Left ventricle myocardium inferior (tissue), 1 donor: ENCODE measurements at places on chromosomes 4 and X. TPM values are rescaled to one million over a fixed set of nuclear protein-coding genes. Genes with fewer than 3 reads are reported as not detected.

Gene SPOCK3
- 0.22 TPM for total RNA-seq

Gene SRPK3
- total RNA-seq: 52.8 TPM

Gene WDFY3
- 48.7 TPM for total RNA-seq

Gene SPIN2A
- total RNA-seq: 0.22 TPM

Gene SORCS2
- 1.2 TPM for total RNA-seq

Gene CCKAR
- not detected for total RNA-seq

Gene ARHGAP6
- 3.1 TPM for total RNA-seq

- H3K36me3 ChIP-seq: no peaks in the 10 kb centered on the region
- peaks cover 6% of the 10 kb centered on the region for H3K4me1 ChIP-seq
- H3K4me3 ChIP-seq: no peak overlapping the region
- H3K27me3 ChIP-seq: no peaks in the 10 kb centered on the region
- peak overlapping the region; percentile 38 for H3K27ac ChIP-seq
Measured at GRCh38 chrX:135544338-135544948, 24.0 kb downstream of the INTS6L start.

- H3K4me3 ChIP-seq: no peak overlapping the region
- no peak overlapping the region for H3K27ac ChIP-seq
- H3K4me1 ChIP-seq: no peaks in the 10 kb centered on the region
Measured at GRCh38 chr4:4422856-4423499, 36.1 kb downstream of the NSG1 start.

- no peaks in the 10 kb centered on the region for H3K4me1 ChIP-seq
- no peak overlapping the region for H3K4me3 ChIP-seq
- no peaks in the 10 kb centered on the region for H3K36me3 ChIP-seq
- DNase-seq: no peak
- no peak overlapping the region for H3K27ac ChIP-seq
Measured at GRCh38 chr4:175891851-175892250, 79.8 kb upstream of the GPM6A start.

GRCh38 chr4:89222170-89222569 lies 85.4 kb downstream of the GPRIN3 start:
- H3K27me3 ChIP-seq: no peaks in the 10 kb centered on the region
- no peak for DNase-seq
- no peak overlapping the region for H3K27ac ChIP-seq
- H3K36me3 ChIP-seq: no peaks in the 10 kb centered on the region

GRCh38 chrX:28628120-28628519 lies 40.9 kb downstream of the IL1RAPL1 start:
- no peaks in the 10 kb centered on the region for H3K36me3 ChIP-seq
- H3K4me3 ChIP-seq: no peak overlapping the region
- peak overlapping the region; percentile 3 for H3K27ac ChIP-seq
- H3K4me1 ChIP-seq: no peaks in the 10 kb centered on the region
- no peaks in the 10 kb centered on the region for H3K27me3 ChIP-seq

- H3K4me3 ChIP-seq: peak overlapping the region; percentile 22
- no peak for DNase-seq
- peaks cover 20% of the 10 kb centered on the region for H3K4me1 ChIP-seq
- no peaks in the 10 kb centered on the region for H3K36me3 ChIP-seq
- peak overlapping the region; percentile 65 for H3K27ac ChIP-seq
- H3K27me3 ChIP-seq: no peaks in the 10 kb centered on the region
Measured at GRCh38 chr4:53321151-53321983, 44.5 kb downstream of the SCFD2 start.

DNA sequence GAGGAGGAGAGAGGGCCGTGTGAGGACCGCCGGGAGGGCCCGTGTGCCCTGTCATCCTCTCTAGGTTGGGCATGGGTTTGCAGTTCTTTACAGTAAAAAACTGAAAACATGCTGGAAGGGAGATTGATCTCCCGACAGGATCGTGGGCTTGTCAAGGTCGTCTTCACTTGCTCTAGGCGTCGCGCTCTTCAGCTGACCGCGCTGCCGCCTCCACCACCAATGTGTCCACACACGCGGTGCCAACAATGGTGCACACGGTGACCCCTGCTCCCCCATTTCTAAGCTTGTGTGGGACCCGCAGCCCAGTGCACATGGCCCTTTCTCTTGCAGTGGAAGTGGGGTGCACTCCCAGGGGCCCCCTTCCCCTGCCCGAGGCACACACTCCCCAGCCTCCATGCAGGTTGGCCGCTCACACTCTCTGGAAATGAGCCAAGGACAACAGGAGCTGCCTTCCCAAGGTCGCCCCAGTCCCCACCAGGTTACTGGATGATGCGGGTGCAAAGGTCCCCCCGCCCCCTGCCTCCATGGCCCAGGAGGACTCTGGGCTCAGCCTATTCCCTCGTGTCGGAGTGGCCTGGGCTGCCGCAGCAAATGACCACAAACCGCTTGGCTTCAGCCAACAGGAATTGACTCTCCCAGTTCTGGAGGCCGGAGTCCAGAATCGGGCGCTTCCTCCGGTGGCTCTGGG lies 1.7 kb upstream of the ZFP92 start:
- no peak overlapping the region for H3K27ac ChIP-seq
- DNase-seq: no peak
- peaks cover 8% of the 10 kb centered on the region for H3K27me3 ChIP-seq
- peaks cover 5% of the 10 kb centered on the region for H3K4me1 ChIP-seq
- H3K4me3 ChIP-seq: no peak overlapping the region

- DNase-seq: no peak
- no peaks in the 10 kb centered on the region for H3K36me3 ChIP-seq
- no peaks in the 10 kb centered on the region for H3K27me3 ChIP-seq
- H3K4me3 ChIP-seq: no peak overlapping the region
Measured at GRCh38 chr4:4539481-4539880, 2.4 kb downstream of the STX18 start.

DNA sequence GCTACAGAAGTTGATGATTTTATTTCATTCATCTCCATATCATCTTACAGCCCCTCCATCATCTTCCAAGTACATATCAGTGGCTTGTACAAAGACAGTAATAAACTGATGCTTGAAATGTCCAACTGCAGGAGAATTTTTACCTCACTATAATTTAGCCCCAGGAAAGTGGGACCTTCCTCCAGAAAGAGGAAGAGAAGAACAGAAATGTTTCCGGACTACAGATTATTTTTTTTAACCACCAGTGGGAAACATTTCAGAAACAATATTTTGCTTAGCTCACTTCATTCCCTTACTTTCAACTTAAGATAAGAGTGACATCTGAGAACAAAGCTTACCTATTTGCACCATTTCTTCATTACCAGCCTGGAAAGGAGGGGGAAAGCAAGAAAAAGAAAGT lies 2.0 kb downstream of the ADAMTS3 start:
- no peaks in the 10 kb centered on the region for H3K36me3 ChIP-seq
- H3K4me3 ChIP-seq: no peak overlapping the region
- DNase-seq: no peak
- H3K27me3 ChIP-seq: peaks cover 7% of the 10 kb centered on the region
- H3K27ac ChIP-seq: no peak overlapping the region
- peaks cover 26% of the 10 kb centered on the region for H3K4me1 ChIP-seq

DNA sequence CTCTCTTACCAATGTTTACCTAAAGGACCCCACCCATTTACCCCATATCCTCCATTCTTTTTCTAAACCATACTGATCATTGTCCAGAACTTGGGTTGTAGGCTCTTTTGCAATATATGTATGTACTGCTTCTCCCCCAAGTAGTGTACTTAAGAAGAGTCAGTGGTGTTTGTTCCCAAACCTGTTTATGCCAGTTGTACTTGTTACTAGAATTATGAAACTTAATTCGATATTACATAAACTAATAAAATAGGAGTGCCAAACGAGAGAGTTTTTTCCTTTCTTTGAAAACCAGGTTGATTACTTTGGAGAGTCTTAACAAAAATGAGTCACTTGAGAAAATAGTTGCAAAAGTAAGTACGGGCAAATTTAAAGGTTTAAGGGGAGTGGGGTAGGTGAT lies 96.3 kb downstream of the GEMIN8 start:
- H3K4me3 ChIP-seq: no peak overlapping the region
- no peak for DNase-seq
- no peak overlapping the region for H3K27ac ChIP-seq

DNA sequence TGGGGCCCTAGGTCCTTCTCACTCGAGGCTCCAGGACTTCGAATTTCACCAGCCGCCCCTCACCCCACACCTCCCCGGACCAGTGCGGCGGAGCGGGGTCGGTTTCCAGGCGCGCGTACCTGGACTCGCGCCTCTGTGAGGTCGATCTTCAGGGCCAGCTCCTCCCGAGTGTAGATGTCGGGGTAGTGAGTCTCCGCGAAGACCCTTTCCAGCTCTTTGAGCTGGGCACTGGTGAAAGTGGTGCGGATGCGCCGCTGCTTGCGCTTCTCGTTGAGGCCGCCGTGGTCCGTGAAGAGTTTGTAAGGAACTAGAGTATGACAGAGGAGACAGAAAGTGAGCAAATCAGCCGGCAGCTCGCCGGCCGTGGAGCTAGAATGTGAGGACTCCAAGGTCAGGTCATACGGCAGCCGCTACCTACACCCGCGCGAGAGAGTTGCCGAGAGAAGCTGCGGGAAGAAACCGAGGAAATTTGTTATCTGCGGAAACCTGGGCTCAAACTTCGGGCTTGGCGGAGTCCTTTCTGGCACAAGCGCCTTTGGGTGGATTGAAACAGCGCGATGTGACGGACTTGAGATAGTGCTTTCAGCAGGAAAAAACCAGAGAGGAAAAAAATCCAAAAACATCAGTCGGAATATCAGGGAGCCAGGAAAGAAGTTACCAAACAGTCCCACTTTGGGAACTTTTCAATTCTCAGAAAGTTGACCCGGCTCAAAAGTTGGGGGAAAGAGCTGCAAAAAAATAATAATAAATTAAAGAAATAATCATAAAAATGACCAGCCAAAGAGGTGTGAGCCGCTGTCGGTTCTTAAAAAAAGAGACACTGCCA lies 1.1 kb downstream of the PHOX2B start:
- H3K4me1 ChIP-seq: peaks cover 30% of the 10 kb centered on the region
- H3K27ac ChIP-seq: no peak overlapping the region
- DNase-seq: no peak
- peaks cover 100% of the 10 kb centered on the region for H3K27me3 ChIP-seq

GRCh38 chr4:31230594-31230993 lies 510.4 kb downstream of the PCDH7 start:
- no peaks in the 10 kb centered on the region for H3K4me1 ChIP-seq
- DNase-seq: no peak
- H3K27me3 ChIP-seq: no peaks in the 10 kb centered on the region
- no peak overlapping the region for H3K4me3 ChIP-seq
- H3K36me3 ChIP-seq: no peaks in the 10 kb centered on the region

DNA sequence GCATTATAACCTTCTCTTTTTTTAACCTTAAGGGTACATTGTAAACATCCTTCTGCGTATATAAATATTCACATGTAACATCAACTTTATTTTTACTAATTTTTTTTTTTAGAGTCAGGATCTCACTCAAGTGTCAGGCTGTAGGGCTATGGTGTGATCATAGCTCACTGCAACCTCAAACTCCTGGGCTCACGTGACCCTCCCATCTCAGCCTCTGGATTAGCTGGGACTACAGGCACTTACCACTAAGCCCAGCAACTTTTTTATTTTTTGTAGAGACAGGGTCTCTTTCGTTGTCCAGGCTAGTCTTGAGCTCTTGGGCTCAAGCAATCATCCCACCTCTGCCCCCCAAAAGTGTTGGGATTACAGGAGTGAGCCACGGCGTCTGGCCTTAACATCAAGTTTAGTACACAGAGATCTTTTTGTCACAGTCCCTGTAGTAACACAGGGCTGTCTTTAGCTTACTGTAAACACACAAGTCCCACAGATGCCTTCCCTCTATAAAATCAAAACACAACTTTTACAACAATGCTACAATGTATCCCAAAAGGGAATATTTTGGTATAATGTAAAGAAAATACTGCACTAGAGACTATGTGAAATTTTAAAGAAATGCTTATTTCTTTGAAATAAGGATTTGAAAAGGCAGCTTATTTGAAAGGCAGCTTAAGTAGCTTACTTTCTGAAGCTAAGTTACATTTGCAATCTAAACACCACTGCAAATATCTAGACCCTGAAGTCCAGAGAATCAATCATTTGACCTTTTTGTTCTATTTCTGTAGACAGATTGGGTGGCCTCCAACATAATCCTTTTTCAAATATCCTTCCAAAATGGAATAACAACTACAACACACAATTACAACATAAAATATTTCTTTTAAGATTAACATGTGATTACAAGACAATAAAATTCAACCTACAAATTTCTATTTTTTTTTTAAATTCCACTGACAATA lies 116.0 kb downstream of the APBB2 start:
- peaks cover 52% of the 10 kb centered on the region for H3K4me1 ChIP-seq
- no peaks in the 10 kb centered on the region for H3K36me3 ChIP-seq
- no peak overlapping the region for H3K4me3 ChIP-seq
- peak overlapping the region; percentile 35 for H3K27ac ChIP-seq

DNA sequence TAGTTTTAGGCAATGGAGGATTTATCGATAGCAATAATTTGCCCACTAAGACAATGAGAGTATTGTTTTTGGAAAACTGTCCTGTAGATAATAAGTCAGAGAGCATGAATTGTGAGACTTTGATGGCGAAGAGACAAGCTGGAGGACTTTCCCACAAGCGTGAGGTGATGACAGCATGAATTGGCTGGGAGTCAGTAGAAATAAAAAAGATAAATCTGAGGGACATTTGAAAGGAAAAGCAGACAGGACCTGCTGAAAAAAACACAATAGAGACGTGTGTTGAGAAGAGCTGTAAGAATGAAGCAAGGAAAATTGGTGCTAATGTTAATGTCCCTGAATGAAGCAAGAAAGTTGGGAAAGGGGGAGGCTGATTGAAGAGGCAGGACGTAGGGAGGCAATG lies 233.5 kb downstream of the DCTD start:
- H3K27ac ChIP-seq: no peak overlapping the region
- no peaks in the 10 kb centered on the region for H3K27me3 ChIP-seq
- H3K36me3 ChIP-seq: no peaks in the 10 kb centered on the region
- DNase-seq: no peak
- H3K4me1 ChIP-seq: peaks cover 28% of the 10 kb centered on the region
- H3K4me3 ChIP-seq: no peak overlapping the region

DNA sequence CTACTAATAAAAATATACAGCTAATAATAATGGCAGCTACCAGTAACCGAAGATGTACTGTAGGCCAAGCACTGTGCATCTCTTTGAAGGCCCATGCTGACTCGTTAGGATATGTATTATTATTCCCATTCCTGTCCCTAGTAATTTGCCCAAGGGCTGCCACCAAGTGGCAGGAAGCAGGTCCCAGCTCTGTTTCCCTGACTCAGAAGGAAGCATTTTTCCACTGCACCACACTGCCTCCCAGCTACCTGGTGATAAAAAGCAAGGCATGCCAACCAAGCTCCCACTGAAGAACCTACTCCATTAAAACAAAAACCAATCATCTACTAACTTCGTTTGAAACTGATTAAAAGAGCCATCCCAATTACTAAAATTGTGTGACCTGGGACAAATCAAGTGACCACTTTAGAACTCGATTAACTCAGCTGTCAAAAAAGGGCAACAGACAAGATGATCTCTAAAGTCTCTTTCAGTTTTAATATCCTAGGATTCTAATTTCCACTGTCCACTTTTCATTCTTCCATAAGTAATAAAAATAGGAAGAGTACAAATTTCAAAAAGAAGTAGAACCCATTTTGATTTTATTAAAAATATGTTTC lies 24.3 kb upstream of the PGM2 start:
- H3K36me3 ChIP-seq: no peaks in the 10 kb centered on the region
- no peak overlapping the region for H3K27ac ChIP-seq
- DNase-seq: peak; percentile 26
- H3K4me3 ChIP-seq: no peak overlapping the region
- H3K27me3 ChIP-seq: no peaks in the 10 kb centered on the region
- H3K4me1 ChIP-seq: no peaks in the 10 kb centered on the region
